ENCODE measurements at places on chromosomes 2 and 18.

DNA sequence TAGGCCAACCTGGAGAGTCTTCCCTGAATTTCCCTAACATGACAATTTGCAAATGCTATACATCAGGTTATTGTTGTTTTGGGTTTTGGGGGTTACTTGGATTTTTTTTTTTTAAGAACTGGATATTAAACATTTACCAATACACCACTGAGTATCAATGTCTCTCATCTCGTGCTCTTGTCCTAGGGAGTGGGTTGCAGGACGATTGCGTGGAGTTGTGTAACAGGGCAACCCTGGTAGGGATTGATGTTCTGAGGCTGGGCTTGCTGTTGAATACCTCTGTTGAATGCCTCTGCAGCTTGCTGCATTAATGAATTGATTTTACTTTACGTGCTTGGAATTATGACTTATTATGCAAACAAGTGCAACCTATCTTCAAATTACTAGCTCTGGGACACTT is 18.8 kb upstream of the FOSL2 start:
- DNase-seq = no peak

DNA sequence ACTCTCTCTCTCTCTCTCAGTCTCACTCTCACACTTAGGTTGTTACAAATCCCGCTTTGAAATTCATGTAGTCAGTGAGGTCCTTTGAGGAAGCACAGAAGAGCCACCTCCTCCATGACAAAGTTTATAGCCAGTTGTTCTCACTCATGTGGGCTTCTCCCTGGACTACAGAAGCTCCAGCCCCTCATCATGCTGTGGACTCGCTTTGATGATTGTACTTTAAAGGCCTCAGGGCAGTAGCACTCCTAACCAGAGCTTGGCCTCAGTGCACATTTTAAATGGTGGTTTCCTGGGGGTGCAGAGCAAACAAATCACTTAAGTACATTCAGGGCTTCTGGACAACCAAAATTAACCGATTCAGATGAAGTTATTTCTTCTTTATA is 115.7 kb downstream of the MTCL1 start:
- DNase-seq = no peak

- no peak for DNase-seq
Observed at GRCh38 chr2:190079160-190079559, 16.6 kb upstream of the MSTN start.

DNA sequence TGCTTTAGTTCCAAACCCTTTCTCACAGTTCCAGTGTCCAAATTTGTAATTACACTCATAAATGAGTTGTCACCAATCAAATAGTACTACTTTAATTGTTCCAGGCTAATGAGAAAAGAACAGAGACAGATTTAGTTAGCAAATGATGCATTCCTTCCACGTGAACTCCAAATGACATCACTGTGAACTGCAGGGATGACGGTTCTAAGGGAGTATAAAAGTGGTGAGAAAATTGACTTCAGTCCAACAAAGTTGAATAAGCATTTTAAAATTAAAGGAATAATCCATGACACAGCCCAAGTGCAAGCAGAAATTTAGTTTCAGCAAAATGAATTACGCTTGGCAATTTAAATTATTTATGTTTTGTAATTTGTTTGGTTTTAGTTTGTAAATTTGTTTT is 102.0 kb upstream of the LRATD1 start:
- no peak for DNase-seq

- DNase-seq = no peak
Observed at GRCh38 chr2:239669181-239669898, 268.5 kb upstream of the HDAC4 start.

- no peak for DNase-seq
Observed at GRCh38 chr2:236644502-236644911, 74.9 kb downstream of the ACKR3 start.

- DNase-seq = no peak
Observed at GRCh38 chr2:109218087-109218791, 89.2 kb downstream of the SH3RF3 start.

GRCh38 chr18:9535430-9535991 is 60.2 kb downstream of the RALBP1 start:
- peak; percentile 36 for DNase-seq

GRCh38 chr2:19776941-19777514 is 124.8 kb downstream of the TTC32 start:
- DNase-seq = no peak
